CD4-positive, alpha-beta T cell treated with Interleukin-4 for 1 hour (primary cell): ENCODE measurements at places on chromosomes 4 and X.

DNA sequence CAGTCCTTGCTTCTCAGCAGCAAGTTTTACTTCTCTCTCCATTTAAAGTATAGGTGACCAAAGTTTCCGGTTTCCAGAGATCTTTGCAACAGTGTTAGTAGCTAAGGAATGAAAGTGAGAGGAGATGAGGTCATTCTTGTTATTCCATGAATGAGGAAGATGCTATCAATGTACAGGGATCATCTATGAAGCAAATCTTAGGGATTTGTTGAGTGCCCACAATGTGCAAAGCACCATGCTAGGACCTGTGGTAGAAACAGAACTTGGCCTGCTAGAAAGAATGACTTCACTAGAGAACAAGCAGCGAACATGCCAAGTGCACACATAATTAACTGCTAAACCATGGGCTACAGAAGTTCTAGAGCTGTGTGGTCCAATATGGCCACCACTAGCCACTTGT is 112.5 kb downstream of the MID1 start:
- no peak for DNase-seq

DNA sequence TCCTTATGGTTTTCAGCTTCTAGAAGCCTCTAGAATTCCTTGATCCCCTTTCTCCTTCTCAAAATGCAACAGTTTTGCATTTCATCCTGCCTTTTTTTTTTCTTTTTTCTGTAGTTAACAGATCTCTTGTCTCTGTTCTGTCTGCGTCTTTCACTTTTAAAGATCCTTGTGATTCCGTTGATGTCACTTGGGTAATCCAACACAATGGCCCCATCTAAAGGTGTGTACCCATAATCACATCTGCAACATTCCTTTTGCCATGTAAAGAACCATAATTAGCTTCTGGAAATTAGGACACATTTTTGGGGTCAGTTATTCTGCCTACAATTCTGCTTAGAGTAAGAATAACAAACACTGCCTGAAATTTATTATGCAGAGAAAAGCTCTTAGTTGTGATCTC is 1180.9 kb upstream of the ADGRL3 start:
- no peak for DNase-seq

DNA sequence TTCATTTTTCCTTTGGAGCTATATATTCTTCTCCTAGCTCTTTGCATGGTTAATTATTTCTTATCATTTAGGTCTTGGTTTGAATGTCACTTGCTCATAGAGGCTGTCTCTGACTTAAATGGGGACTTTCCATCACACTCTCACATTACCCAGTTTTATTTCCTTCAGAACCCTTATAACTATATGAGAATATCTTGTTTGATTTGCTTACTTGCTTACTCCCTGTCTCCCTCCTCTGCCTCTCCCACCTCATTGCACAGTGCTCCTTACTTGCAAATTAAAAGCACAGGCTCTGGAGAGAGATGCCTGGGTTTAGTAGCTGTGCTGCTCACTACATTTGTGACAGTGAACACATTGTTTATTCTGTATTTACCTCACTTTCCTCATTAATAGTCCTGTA is 174.6 kb downstream of the SOWAHB start:
- DNase-seq: no peak

DNA sequence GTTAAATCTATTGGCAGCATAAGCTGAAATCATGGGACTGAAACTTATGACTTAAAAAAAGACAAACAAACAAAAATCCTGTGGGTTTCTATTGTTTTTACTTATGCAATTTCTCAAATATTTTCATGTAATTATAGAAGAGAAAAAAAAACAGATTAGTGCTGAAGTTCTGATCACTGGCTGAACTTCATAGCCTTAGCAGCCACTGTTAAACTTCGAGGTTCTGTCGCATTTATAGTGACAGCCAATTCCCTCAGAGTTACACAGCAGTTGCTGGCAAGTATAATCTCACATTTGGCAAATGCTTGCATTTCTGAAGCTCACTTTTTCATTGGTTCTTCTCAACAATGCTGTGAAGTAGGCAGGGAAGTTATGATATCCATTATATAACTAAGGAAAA is 748.9 kb upstream of the MAGEB2 start:
- DNase-seq: no peak

DNA sequence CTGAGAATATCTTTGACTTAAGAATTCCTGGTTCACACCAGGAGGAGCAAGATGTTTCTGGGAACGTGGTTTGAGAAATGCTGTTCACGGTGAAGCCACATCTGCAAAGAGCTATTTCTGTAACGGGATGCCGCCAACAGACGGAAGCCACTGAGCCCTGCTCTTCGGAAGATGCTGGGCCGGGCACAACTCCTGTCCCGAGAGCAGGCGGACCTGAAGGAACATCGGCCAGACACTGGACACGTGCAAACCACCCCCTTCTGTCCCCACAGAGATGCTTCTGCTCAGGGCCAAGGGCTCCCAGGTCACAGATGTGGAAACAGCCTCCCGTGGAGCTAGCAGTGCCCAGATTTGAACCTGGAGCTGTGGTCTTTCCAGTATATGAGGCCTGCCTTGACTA is 24.3 kb downstream of the HMX1 start:
- no peak for DNase-seq

DNA sequence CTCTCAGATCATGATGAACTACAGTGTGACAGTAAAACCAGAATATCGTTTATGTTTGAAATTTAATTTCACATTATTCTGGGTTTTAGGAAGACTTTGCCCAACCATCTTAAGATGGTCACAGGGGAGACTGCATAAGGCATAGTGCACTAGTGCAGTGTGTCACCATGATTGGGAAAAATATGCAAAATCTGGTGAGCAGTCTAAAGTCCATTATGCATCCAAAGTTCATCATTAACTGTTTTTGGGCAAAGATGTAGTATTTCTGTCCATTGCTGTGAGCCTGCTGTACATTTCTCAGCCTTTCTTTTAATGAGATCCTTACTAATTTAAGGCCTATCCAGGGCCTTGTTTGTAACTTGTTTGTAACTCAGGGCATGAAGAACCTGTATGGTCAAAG is 11.3 kb upstream of the MFAP3L start:
- no peak for DNase-seq

GRCh38 chrX:143165778-143166177 is 140.1 kb downstream of the SPANXN4 start:
- no peak for DNase-seq

- DNase-seq: no peak
Observed at GRCh38 chr4:153039542-153040185, 103.5 kb downstream of the FHDC1 start.

DNA sequence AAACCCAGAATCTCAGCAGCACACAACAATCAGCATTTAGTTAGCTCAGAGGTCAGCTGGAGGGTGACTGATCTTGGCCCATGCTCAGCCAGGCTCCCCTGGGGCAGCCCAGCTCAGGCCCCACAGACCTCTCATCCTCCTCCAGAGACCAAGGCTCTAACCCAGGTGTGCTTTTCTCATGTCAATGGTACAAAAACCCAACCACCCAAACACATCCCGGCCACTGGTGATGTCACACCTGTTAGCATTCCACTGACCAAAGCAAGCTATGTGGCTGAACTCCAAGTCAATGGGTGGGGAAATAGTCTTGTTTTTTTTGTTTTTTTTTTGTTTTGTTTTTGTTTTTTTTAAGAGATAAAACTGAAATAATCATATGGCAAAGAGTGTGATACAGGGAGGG is 77.5 kb downstream of the CYTL1 start:
- no peak for DNase-seq

GRCh38 chr4:23333556-23333945 is 556.3 kb downstream of the PPARGC1A start:
- DNase-seq: no peak

DNA sequence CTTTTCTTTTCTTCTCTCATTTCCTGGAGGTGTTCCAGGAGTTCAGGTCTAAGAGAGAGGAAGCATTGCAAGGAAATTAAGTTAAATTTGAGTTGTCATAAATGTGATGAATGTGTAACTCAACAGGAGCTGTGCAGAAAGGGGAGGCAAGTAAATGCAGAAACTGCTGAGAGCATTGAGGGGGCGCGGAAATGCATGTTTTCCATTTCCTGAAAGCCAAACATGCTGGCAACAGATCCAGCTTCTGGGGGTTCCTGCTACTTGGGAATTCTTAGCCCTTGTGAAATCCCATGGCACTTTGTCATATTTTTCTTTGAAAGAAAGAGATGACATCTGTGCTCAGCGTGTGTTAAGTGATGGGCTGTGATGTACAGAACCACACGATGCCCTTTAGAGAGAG is 33.8 kb upstream of the NAP1L5 start:
- DNase-seq: no peak

DNA sequence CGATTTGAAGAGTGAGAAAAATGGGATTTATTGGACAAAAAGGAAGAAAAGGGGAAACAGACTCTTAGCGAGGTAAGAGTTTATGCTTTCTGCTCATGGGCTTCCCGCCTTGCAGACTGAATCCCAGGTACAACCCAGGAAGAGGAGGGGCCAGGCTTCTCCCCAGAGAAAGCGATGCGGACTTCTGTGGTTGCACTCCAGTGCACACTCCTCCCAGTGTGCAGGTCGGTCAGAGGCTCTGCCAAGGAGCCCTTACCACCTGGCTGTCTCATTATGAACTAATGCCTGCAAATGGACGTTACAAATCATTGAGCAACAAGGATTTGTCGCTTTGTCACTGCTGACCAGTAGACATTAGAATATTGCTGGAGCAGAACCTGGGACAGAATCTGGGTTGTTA is 39.9 kb upstream of the GLRA2 start:
- no peak for DNase-seq

- DNase-seq: no peak
Observed at GRCh38 chrX:44035571-44035970, 62.4 kb upstream of the NDP start.

DNA sequence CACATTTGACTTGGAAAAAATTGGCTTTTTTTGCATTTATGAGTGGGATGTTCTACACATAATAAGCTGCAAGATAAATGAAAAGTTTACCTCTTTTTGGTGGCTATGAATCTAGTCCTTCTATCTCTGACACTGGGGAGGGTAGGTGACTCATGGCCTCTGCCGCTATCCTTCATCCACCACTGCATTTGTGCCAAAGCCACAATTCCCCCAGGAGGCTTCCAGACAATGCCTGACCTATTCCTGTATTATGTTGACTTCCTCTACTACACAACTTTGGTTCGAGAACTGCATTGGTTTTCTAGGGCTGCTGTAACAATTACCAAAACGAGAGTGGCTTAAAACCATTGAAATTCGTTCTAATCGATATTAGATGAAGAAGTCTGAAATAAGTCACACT is 245.6 kb downstream of the TRAM1L1 start:
- DNase-seq: no peak

DNA sequence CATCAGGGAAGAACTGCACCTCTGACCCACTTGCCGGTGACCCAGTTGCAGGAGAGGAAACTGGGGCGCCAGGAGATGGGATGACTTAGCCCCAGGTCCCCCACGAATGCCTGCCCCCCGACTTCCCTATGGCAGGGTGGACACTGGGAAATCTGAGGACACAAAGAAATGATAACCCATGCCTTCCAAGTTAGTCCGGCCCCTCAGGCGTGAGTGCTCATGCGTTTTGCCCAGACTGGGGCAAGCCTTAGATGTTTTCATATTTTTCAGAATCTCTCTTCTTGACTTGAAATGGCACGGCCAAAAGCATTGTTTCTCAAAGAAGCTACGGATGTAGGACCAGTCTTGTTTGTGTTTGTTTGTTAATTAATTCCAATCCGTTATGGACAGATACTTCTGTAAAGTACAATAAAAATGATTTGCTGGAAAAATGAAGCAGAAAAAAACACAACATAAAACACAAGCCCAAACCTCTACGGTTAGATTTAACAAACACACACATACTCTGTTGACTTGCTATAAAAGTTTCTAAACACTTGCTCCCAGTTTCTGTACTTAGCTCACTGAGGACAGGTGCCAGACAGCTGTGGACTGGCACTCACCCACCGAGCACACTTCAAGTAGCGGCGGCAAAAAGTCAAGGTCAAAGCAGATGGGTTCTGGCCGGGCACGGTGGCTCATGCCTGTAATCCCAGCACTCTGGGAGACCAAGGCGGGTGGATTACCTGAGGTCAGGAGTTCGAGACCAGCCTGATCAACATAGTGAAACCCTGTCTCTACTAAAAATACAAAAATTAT is 341.5 kb downstream of the BCOR start:
- DNase-seq: no peak

- no peak for DNase-seq
Observed at GRCh38 chr4:108144451-108144850, 24.3 kb downstream of the LEF1 start.

- no peak for DNase-seq
Observed at GRCh38 chr4:40283413-40283812, 51.7 kb upstream of the CHRNA9 start.

DNA sequence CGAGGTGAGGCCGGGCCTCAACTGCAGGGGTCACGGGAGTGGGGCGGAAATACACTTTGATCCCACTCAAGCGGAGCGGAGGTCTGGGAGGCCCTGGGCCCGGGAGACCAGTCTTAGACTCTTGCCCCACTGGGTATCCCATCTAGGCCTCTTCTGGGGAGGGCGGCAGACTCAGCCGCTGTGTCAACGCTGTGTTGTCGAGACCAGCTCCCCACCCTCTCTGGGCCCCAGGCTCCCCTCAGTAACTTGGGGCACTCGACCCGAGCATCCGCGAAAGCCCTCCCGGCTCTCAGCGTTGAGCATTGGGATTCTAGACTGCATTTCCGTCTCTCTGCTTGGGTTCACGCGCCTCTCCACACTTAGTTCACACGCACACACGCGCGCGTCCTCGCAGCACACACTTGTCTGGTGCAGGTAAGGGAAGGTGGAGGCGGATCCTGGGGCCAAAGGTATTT is 1.7 kb downstream of the NKX3-2 start:
- no peak for DNase-seq

DNA sequence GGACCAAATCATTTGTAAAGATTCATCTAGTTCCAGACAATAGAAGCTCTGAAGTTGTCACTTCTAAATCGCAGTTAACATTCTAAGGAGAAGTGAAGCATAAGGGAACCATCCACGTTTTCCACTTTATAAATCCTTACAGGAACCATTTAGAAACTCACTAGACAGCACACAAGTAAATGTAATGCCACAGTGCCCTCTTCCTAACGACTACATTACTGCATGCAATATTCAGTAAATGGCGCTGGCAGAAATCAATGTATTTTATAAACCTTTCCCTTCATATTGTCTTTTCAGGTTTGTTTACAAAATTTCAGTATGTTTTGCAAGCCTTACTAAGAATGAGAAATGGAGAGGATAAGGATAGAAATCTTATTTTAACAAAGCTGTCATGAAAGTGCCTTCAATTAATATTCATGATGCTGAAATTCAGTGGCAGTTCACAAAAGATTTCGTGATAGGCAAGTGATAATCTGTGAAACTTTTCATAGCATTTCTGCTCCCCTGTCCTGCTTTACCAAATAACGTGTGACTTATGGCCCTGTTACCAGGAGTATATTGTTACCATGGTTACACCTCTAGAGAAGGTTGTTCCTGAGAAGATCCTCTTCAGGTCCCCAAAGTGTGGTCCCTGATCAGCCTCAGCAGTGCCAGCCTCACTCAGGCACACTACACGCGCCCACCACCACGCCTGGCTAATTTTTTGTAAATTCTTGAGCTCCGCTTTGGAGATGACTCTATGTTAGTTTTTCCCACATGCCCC is 54.2 kb downstream of the TMA16 start:
- peak; percentile 61 for DNase-seq

DNA sequence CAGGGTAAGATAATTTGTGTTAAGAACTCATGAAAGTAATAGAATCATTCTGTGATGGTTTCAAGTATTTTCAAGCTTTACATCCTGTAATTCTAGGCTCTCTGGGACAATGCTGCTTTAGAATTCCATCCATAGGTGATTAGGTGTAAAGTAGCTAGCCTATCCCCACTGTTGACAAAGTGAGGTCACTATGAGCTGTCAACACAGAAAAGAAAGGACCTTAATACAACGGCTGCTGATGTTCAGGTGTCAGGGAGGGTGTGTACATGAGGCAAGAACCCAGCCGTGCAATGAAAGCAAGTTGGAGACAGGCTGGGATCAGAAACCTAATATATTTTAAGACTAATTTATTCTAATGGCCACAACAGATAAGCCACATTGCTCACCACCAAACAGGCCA is 36.8 kb upstream of the SH3RF1 start:
- DNase-seq: no peak
